NCI-H524 (cell line): ENCODE measurements at places on chromosomes 13 and 19.

DNA sequence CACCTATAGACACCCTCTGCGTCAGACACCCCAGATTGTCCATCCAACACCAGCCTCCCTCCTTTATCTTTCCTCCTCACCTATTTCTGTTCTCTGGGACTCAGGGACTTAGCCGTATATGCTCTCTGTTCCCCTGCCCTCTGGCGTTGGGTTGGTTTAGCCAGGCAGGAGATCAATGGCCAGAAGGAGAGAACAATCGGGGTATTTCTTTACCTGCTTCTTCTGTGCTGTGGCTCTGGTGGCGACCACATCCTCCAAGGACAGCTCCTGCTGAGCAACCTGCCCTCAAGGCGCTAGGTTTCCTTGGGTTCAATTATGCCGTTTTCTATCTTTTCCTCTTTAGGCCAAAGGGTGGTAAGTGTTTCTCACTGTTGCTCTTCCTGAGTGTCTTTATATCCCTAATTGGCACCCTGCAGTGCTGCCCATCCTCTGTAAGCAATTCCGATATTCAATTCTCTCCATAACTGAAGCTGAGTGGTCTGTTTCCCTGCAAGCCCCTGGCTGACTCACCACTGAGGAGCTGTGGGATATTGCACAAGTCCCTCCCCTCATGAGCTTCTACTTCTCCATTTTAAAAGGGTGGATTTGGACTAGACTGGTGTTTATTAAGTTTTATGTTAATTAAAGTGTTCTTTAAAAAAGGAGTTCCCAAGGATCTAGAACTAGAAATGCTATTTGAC lies 63.7 kb upstream of the TMTC4 start:
- no peak for DNase-seq

- DNase-seq: no peak
Observed at GRCh38 chr19:4986471-4986891, 17.6 kb downstream of the KDM4B start.

DNA sequence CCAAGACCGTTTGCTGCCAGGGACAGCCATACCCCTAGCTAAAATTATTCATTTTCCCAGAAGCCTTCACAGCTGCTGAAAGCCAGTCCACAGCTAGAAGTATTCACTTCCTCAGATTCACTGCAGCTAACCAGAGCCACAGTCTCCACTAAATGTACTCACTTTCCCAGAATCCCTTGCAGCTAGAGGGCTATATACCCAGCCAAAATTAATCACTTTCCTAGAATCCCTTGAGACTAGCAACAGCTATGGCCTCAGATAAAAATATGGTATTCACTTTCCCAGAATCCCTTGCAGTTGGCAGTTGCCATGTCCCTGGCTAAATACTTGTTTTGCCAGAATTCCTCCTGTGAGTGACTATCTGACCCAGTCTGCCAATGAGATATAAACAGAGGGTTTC lies 13.8 kb upstream of the MEIS3 start:
- DNase-seq: no peak

DNA sequence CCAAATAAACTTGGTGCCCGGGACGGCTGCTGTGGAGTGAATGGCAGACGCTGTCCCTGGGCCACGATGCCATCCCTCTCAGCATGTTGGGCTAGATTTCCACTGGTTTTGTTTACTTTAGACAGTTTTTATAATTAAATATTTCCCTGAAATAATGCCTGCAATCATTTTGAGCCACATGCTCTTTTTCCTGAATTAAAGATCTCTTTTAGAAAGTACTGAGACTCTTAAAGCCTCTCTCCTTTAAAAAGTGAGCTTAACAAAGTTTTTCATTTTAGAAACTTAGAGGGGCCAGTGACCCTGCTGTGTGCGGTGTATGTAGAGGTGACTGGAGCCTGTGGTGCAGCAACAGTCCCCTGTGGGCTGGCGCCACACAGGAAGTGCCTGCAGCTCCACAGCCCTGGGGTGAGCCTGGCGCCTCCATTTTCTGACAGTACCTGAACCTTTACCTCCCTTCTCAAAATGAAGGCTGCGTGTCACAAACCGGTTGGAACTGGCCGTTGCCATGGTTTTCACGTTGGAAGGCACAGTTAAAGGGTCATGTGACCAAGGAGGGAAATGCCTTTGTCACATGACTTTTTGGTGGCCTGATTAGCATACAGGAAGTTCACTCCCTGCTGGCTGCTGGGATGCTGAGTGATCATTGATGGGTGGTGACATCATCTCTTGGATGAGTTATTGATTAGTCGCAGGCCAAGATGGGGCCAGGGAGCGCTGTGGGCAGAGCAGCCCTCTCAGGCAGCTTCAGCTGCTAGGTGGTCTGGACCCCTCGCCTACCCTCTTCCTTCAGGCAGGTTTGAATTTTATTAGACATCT lies 26.3 kb downstream of the TSSK6 start:
- DNase-seq: peak; percentile 17
